Activated CD4-positive, alpha-beta memory T cell treated with anti-CD3 and anti-CD28 coated beads for 36 hours (primary cell): ENCODE measurements at places on chromosomes 1 and 21.
A peak's percentile ranks its signal among the peaks of the same experiment; 100 is the strongest.

DNA sequence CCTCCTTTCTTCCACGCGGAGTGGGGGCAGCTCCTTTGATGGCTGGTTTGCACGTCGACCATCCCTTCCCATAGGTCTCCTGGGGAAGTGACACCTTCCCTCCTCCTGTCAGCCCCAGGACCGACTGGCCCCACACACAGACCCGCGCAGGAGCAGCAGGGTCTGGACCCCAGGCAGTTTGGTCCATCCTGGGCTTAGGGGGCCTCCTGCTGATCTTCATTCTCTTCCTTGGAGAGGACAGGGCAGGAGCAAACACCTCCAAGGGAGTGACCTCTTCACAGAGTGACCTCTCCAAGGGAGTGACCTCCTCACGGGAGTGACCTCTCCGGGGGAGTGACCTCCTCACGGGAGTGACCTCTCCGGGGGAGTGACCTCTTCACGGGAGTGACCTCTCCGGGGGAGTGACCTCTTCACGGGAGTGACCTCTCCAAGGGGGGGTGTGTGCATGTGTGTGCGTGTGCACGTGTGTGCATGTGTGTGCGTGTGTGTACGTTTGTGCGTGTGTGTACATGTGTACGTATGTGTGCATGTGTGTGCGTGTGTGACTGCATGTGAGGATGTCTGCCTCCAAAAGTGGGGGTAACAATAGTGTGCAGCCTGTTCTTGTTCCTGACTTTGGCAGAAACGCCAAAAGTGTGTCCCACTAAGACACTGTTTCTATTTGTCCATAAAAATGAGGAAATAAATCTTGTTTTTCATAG, 29.8 kb downstream of the COL6A1 start:
- DNase-seq: no peak

DNA sequence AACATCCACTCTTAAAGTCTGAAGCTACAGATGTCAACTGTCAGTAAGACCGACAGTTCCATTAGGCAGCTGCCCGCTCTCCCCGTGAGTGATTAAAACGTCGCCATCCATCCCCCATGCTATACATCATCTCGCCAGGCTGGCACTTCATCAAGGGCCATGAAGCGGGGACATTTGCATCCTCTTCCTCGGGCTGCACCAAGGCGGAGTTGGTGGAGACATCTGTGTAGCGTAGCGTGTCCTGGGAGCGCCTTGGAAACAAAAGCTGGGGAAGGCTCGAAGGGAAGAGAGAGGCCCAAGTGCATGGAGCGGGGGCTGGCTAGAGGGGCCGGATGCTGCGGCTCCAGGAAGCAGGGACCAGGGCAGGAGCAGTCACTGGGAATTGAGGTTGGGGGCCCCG, 250.1 kb downstream of the KAZN start:
- no peak for DNase-seq

- no peak for DNase-seq
These were observed 74.3 kb downstream of the TNFSF18 start for GRCh38 chr1:172976222-172977041.

GRCh38 chr21:42665026-42665425, 11.6 kb downstream of the PDE9A start:
- DNase-seq: no peak

GRCh38 chr1:101460739-101461138, 223.9 kb downstream of the S1PR1 start:
- no peak for DNase-seq

DNA sequence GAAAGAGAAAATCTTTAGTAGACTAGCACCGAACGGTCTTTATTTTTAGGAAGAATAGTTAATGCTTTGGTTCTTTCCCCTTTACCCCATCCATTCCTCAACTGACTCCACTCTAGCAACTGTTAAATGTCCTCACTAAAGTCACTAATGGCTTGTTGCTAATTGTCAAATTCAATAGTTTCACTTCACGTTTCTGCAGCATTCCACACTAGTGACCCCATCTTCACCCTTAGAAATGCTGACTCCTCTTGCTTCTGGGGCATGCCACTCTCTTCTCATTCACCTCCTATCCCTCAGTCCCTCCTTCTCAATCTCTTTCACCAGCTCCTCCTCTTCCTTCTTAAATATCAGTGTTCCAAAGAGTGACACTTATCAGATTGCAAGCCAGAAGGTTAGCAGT, 19.4 kb upstream of the CADM3 start:
- DNase-seq: no peak

- DNase-seq: no peak
These were observed at the start of gene MAP3K7CL for GRCh38 chr21:29130270-29130969. TSS of gene MAP3K7CL (plus strand) at chr21:29130644. CDS start at chr21:29133345, 2,701 bp downstream.

DNA sequence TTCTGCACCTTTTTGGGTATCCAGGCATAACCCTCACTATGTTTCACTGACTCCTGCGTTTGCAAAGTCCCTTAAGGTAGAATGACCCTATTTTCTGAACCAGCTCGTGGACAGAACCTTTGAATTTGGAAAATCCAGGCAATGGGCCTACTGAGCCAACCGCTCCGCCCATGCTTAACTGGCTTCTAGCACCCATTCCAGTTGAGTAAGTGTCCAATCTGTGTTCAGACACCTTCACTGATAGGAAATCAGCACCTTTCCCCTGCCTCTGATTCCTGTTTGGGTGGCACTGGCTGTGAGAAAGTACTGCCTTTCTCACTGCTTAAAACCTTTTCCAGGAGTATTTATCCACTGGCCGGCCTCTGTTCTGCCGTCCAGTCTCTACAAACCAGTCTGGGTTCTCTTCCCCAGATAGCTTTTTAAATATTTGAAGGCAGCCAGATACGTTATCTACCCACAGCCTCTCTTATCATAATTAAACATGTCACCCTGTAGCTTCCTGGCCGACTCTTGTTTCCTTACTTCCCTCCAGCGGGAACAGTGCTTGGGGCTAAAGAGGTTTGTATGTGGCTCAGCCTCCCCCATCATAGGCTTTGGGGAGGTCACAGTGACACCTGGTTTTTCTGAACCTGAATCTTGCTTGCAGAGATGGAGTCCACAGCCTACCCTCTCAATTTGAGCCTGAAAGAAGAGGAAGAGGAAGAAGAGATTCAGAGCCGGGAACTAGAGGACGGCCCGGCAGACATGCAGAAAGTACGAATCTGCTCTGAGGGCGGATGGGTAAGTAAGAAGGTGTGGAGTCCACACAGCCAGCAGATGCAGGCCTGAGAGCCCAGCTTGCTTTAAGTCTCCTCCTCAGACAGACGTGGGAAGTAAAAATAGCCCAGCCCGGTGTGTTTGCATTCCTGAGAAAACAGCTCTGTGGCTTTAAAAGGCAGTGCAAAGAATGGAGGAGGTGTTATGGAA, 1.3 kb downstream of the POGK start:
- DNase-seq: no peak

DNA sequence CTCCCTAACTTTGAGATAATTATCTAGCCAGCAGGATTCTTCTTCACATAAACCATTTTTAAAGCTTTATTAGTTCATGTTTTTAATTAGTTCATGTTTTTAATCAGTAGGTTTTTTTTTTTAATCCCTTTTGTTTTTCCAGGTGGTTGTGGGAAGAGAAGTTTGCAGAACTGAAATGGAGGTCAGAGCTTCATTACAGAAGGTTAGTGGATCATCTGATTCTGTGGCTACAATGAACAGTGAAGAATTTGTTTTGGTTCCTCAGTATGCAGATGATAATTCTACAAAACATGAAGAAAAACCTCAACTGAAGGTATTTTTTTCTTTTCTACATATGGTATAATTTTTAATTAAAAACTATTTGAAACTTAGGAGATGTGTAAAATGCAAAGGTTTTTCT, 59.7 kb downstream of the RABGAP1L start:
- DNase-seq: no peak

GRCh38 chr1:217526636-217527035, 104.3 kb downstream of the GPATCH2 start:
- no peak for DNase-seq

DNA sequence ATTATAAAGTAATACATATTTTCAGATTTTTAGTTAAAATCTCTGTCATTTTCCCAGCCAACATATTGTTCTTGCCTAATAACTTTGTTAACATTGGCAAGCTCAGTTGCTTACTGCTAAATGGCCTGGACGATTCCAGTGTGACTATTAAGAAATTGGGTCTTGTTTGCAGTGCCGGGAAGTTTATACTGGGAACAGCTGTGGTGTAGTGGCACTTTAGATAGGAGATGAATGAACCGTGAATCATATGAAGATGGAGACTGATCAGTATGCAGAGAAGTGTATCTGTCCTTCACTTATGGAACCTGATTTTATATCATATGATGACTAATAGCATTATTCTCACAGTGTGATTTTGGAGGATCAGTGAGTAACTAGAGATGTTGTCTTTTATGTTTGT, 3.3 kb downstream of the CHRM3 start:
- DNase-seq: no peak

- DNase-seq: no peak
These were observed 487.3 kb upstream of the PTBP2 start for GRCh38 chr1:96234299-96234698.

DNA sequence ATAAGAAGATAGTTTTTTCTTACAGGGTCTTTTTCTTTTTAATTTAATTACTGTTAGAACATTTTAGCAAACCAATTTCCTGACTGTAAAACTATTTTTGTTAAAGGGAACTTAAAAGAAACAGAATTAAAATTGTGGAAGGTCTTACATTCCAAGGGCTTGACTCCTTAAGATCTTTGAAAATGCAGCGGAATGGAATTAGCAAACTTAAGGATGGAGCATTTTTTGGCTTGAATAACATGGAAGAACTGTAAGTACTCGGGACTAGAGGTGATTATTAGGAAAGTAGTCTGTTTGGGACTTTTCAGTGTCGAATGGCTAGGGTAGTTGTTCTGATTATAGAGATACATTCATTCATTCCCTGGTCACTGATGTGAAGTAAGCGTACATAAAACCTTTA, 21.5 kb downstream of the LRIG2 start:
- no peak for DNase-seq

- no peak for DNase-seq
These were observed 21.9 kb downstream of the USP48 start for GRCh38 chr1:21761052-21761451.

GRCh38 chr1:55288245-55288644, 73.1 kb upstream of the USP24 start:
- peak; percentile 41 for DNase-seq

GRCh38 chr1:201254625-201255478, 28.5 kb upstream of the PKP1 start:
- peak; percentile 73 for DNase-seq

DNA sequence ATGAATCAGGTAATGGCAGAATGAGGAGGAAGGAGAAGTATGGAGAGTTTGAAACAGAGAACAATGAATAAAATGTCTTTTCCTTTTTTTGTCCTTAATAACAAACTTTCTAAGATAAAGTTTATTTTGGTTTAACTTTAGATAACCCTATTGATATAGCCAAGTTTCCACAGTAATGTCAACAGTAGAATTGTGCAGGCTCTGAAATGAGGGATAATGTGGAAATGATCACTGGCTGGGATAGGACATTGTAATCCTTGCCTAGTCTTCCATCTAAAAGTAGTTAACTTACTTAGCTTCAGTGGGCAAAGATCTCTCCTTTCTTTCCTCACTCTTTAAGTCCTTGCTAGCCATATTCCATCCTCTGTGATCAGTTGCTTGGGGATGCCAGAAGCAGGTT, 52.8 kb downstream of the NTMT2 start:
- DNase-seq: no peak

DNA sequence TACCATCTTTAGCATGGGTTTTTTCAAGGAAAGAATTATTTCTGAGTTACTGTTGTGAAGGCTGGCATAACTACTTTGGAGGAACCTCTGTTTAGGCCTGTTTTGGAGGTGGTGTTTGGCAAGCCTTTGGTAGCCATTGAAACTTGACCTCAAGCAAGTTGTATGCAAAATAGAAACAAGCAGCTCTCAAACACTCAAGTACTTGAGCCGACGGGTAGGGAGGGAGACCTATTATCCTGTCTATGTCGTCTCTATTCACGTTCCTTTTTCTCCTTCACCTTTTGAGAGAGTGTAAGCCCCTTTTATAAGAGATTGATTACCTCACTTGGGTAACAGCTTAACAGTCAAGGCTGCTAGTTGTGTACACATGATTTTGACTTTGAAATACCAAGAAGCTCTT, 878.3 kb upstream of the CXADR start:
- DNase-seq: no peak

DNA sequence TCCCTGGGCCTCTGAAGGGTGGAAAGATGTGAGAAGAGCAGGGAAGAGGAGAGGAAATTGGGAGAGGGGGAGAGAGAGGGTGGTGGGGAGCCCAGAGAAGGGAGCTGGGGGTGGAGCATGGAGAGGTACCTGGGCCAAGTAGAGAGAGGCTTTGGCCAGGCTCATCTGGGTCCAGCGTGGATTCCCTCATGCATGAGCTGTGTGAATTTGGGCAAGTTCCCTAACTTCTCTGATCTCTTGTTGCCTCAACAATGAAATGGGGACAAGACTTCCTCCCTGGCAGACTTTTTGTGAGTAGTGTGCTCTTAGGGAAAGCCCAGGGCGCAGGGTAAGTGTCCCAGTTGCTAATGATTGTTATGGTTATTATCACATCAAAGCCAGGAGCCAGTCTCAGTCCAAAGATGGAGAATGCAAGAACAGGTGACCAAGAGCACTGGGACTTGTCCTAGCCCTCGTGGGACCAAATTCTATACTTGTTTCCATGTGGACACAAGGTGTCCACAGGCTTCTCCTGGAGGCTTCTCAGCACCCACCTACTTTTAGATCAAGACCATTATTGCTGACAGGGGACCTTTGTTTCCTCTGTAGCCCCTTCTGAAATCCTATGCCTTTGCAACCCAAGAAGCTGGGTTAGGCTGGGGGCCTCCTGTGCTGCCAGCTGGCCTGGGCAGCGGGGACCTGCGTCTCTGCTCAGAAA, 13.9 kb downstream of the IL6R start:
- DNase-seq: no peak

DNA sequence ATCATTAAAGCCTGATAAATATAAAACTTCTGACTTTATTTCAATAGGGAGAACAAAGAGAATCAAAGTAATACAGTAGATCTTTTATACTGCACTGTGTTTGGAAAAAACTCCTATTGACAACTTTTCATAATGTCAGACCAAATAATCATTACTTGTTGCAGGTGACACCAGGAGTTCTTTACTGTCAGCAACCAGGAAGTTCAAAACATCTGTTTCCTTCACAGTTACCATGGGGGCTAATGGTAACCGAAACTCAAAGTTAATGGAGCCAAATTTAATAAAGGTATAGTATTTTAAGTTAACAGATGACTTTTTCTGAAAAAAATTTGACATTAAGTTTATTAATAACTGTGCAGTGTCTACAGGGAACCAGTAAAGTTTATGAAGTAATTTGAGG, 10.6 kb downstream of the EFCAB7 start:
- no peak for DNase-seq

GRCh38 chr1:244626709-244627108, 26.2 kb upstream of the DESI2 start:
- DNase-seq: no peak
